ENCODE measurements at places on chromosomes 6 and 20.

GRCh38 chr6:1908784-1909183 lies 299.1 kb downstream of the FOXC1 start:
- DNase-seq = no peak
- peaks cover 14% of the 10 kb centered on the region for H3K4me1 ChIP-seq
- no peaks in the 10 kb centered on the region for H3K36me3 ChIP-seq
- H3K4me3 ChIP-seq = no peak overlapping the region

DNA sequence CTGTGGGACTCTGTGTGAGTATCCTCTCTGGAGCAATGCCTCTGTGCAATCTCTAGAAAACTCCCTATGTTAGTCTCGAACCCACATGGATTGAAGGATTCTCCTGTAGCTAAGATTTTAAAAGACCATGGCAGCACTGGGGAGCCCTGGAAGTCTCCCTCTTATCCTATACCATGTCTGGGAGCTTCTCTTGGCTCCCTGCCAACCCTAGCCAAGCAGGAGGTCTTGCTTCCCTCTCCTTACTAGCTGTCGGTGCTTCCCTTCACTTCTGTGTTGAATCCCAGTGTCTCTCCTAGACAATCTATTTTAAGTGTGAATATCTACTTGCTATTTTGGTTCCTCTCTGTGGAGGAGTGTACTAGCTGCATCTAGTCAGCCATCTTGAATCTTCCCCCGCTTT lies 118.8 kb upstream of the NRN1 start:
- no peak overlapping the region for H3K4me3 ChIP-seq
- DNase-seq = peak; percentile 1
- H3K36me3 ChIP-seq = no peaks in the 10 kb centered on the region
- H3K27me3 ChIP-seq = no peaks in the 10 kb centered on the region
- H3K27ac ChIP-seq = no peak overlapping the region

DNA sequence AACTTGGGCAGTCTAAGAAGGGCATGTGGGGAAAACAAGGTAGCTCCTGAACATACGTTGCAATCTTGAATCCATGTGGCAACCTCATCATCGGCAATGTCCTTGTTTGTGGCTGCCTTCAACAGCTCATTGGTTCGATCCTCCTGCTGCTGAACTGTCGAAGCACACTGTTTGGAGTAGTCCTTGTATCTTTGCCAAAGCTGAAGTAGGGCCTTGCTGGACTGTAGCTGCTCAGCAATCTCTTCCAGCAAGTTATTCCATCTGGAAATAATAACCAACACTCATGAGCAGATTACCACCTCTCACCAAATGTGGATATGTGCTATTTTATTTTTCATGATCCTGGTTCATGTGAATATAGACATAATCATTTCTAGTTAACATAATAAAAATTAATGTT lies 413.3 kb downstream of the ESR1 start:
- no peak overlapping the region for H3K27ac ChIP-seq
- H3K27me3 ChIP-seq = no peaks in the 10 kb centered on the region
- H3K4me3 ChIP-seq = no peak overlapping the region
- H3K36me3 ChIP-seq = peaks cover 82% of the 10 kb centered on the region

DNA sequence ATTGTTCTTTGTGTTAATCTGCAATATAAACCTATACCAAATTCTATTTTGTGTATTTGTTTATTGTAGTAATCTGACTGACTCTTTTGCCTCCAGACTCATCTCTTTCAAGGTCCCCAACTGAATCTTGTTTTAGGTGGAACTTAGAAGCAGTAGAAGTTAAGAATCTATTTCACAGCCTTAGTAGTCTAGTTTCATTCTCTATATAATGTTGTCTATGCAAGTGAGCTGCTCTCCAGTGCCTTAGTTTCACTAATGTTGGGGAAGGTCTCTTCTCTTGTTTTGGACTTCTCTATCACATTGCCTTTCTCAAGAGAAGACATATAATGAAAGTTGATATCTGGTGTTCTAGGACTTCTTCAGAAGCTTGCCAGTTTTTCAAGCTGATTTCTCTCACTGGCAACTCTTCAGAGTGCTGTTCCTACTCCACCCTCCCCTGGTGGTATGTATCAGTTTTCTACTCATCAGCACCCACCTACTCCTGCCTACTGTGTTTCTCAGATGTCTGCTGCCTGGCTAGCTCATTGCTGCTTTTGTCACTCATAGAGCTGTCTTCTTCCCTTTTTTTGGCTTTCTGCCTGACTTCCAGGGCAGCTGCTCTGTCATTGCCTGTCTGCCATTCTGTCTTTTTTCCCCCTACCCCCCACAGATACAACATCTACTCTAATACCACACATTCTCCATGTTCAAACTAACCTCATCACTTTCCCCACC lies 82.1 kb downstream of the PTPRA start:
- no peaks in the 10 kb centered on the region for H3K4me1 ChIP-seq
- DNase-seq = peak; percentile 4
- no peak overlapping the region for H3K27ac ChIP-seq
- H3K4me3 ChIP-seq = no peak overlapping the region
- H3K27me3 ChIP-seq = no peaks in the 10 kb centered on the region

- H3K27ac ChIP-seq = peak overlapping the region; percentile 37
- H3K4me1 ChIP-seq = peaks cover 38% of the 10 kb centered on the region
- H3K4me3 ChIP-seq = no peak overlapping the region
Measured at GRCh38 chr6:88376768-88377387, 210.7 kb upstream of the CNR1 start.

- H3K27ac ChIP-seq = no peak overlapping the region
- H3K36me3 ChIP-seq = no peaks in the 10 kb centered on the region
- no peak for DNase-seq
- no peaks in the 10 kb centered on the region for H3K4me1 ChIP-seq
Measured at GRCh38 chr6:77638129-77638830, 14.6 kb upstream of the MEI4 start.

DNA sequence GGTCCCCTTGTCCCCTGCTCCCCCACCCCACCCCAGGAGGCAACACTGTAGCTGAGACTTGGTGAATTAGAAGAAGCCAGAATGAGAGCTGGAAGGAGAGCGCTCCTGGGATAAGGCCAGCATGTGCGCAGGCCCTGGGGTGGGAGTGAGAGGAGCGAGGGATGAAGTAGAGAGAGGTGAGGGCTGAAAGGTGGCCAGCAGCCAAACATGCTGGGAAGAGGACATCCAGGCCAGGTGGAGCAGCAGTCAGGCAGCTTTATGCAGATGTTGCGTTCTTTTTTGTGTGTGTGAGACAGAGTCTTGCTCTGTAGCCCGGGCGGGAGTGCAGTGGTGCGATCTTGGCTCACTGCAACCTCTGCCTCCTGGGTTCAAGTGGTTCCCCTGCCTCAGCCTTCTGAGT lies 2.2 kb upstream of the BPIFB1 start:
- H3K36me3 ChIP-seq = no peaks in the 10 kb centered on the region
- no peaks in the 10 kb centered on the region for H3K4me1 ChIP-seq
- no peak overlapping the region for H3K27ac ChIP-seq

- H3K27ac ChIP-seq = peak overlapping the region; percentile 40
- no peaks in the 10 kb centered on the region for H3K4me1 ChIP-seq
- H3K36me3 ChIP-seq = no peaks in the 10 kb centered on the region
- H3K4me3 ChIP-seq = no peak overlapping the region
Measured at GRCh38 chr6:34324738-34325444, 67.6 kb downstream of the NUDT3 start.

DNA sequence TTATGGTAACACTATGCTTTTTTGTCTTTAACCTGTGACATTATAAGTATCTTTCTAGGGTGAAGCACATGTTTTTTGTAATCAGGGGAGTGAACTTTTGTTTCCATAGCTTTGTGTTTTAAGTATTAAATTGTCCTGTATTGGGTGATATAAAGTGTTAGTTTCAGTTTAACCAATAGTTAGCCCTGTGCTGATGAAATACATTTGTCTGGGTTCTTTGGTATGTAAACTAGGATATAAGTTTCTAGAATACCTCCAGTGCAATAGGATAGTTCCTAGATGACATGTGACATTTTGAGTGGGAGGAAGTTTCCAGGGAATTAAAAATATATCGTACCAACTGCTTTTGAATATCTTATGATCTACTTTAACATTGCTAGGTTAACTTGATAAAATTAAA lies 611.0 kb upstream of the MARCKS start:
- H3K36me3 ChIP-seq = no peaks in the 10 kb centered on the region
- H3K4me1 ChIP-seq = no peaks in the 10 kb centered on the region
- no peak for DNase-seq
- no peak overlapping the region for H3K4me3 ChIP-seq
- no peaks in the 10 kb centered on the region for H3K27me3 ChIP-seq
- no peak overlapping the region for H3K27ac ChIP-seq

- H3K36me3 ChIP-seq = no peaks in the 10 kb centered on the region
- H3K27ac ChIP-seq = no peak overlapping the region
- no peak overlapping the region for H3K4me3 ChIP-seq
Measured at GRCh38 chr6:68632734-68633133, 2.3 kb upstream of the ADGRB3 start.

DNA sequence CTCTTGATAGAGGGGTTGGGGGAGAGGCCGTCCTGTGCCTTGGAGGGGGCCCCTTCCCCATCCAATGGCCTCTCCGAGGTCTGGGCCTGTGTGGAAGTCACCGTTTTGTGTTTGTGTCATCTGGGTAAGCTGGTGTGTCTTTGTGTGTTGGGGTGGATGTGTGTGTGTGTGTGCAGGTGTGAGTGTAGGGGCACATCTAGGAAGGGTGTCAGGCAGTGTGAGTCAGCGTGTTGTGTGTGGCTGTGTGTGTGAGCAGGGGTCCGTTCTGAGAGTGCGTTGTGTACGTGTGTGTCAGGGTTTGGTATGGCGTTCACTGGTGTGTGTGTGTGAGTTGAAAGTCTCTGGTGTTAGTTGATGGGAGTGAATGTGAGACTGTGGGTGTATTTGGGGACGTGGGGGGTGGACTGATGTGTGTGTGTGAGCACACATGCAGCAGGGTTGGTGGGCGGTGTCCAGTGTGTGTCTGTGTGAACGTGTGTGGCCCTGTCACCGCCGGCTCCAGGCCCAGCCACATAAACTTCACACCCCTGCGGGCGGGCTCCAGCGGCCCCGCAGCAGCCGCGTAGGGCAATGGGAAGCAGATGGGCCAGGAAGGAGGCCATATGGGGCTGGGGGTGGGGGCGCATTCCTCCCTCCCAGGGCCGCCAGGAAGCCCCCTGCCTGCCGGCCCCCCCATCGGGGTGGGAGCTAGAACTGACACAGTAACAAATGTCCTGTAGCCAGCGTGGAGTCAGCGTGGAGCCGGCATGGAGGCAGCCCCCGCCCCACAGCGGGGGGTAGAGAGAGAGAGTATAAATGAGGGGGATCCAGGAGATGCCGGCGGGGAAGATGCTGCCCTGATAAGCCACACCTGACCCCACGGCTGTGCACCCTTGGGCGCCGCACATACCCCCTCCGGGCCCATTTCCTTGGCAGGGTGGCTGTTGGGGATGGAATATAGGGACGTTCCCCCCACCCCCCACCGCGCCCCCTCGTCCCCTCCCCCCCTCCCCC lies 32.1 kb downstream of the SNAI1 start:
- H3K27me3 ChIP-seq = no peaks in the 10 kb centered on the region
- H3K27ac ChIP-seq = no peak overlapping the region
- no peak overlapping the region for H3K4me3 ChIP-seq
- H3K36me3 ChIP-seq = no peaks in the 10 kb centered on the region
- peaks cover 9% of the 10 kb centered on the region for H3K4me1 ChIP-seq
- no peak for DNase-seq

GRCh38 chr6:159461266-159461665 lies 231.8 kb downstream of the SOD2 start:
- H3K36me3 ChIP-seq = no peaks in the 10 kb centered on the region
- no peak overlapping the region for H3K4me3 ChIP-seq
- H3K4me1 ChIP-seq = no peaks in the 10 kb centered on the region
- no peak overlapping the region for H3K27ac ChIP-seq
- peak; percentile 13 for DNase-seq

DNA sequence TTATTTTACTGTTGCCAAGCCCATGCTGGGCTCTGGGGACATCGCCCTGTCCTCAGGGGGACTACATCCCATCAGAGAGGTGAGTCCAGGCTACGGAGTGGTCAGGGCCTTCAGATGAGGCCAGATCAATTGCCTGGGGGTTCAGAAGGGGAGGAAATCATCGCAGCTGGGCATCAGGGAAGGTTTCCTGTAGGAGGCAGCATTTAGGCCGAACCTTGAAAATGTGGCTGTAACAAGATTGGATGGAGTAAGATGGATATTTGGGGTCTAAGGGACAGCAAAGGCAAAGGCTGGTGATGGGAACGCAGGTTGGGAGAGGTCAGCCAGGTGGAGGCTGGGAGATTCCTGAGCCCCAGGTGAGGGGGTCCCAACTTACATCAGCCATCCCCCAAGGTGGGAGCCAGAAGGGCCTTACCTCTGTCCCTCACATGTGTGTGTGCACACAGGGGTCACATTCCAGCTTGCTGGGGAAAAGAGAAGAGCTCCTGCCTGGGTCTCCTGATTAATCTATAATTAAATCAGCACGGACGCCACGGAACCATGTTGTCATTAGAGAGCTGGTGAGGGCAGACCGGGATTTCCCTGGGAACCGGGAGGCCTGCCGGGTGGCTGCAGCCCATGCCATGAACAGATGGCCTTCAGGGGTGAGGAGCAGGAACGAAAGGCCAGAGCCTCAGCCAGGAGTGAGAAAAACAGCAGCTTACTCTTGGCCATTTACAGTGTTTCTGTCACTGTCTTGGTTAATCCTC lies 30.5 kb upstream of the DLGAP4 start:
- H3K4me1 ChIP-seq = no peaks in the 10 kb centered on the region
- H3K27me3 ChIP-seq = peaks cover 54% of the 10 kb centered on the region
- H3K36me3 ChIP-seq = no peaks in the 10 kb centered on the region

GRCh38 chr6:2204272-2204671 lies 41.1 kb downstream of the GMDS start:
- no peak overlapping the region for H3K4me3 ChIP-seq
- no peak for DNase-seq
- H3K36me3 ChIP-seq = no peaks in the 10 kb centered on the region

GRCh38 chr6:139597771-139598755 lies 223.6 kb upstream of the CITED2 start:
- peak; percentile 96 for DNase-seq
- peak overlapping the region; percentile 92 for H3K27ac ChIP-seq
- no peaks in the 10 kb centered on the region for H3K27me3 ChIP-seq
- H3K36me3 ChIP-seq = no peaks in the 10 kb centered on the region

GRCh38 chr20:41150664-41151063 lies 13.3 kb downstream of the PLCG1 start:
- no peak overlapping the region for H3K4me3 ChIP-seq
- H3K36me3 ChIP-seq = no peaks in the 10 kb centered on the region
- peaks cover 19% of the 10 kb centered on the region for H3K4me1 ChIP-seq
- H3K27ac ChIP-seq = no peak overlapping the region

GRCh38 chr20:25389858-25390537 lies 637 bp downstream of the ABHD12 start:
- peak overlapping the region; percentile 77 for H3K27ac ChIP-seq
- no peaks in the 10 kb centered on the region for H3K27me3 ChIP-seq
- H3K36me3 ChIP-seq = no peaks in the 10 kb centered on the region

DNA sequence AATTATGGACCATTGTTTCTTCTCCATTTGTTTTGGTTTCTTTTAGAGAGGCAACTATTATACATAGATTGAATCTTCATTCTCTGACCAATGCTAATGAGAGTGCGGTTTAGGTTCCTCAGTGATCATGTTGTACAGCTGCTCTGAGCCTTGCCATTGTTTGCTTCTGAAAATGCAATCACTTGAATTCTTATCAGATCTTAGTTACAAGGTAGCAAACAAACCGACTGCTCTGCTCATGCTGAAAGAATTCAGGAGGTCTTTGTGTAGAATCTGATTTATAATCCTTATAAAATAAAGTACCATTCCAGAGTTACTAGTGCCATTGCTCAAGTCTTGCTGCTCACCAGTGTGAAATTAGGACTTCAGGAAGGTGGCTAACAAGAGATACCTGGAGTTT lies 569.1 kb upstream of the ID4 start:
- DNase-seq = no peak
- H3K36me3 ChIP-seq = no peaks in the 10 kb centered on the region
- H3K27ac ChIP-seq = no peak overlapping the region
- H3K4me1 ChIP-seq = no peaks in the 10 kb centered on the region
